ENCODE measurements at places on chromosomes 5 and 9. TPM values are rescaled to one million over a fixed set of nuclear protein-coding genes. Genes with fewer than 3 reads are reported as not detected.

Gene CRHBP
- not detected for total RNA-seq

Gene TMEM252
- not detected for total RNA-seq

Gene SAPCD2
- 2.5 TPM for total RNA-seq

Gene CLPTM1L
- total RNA-seq = 81.6 TPM

Gene GARNL3
- 10.0 TPM for total RNA-seq

Gene MEIKIN
- total RNA-seq = not detected

All from chondrocyte (in vitro differentiated cells).